Activated naive CD4-positive, alpha-beta T cell treated with anti-CD3 and anti-CD28 coated beads, Interleukin-2, amount 50 U/mL, for 72 hours (primary cell): ENCODE measurements at places on chromosomes 2 and 18.

- no peak for DNase-seq
Observed at GRCh38 chr2:127217470-127218325, 2.4 kb downstream of the CYP27C1 start.

DNA sequence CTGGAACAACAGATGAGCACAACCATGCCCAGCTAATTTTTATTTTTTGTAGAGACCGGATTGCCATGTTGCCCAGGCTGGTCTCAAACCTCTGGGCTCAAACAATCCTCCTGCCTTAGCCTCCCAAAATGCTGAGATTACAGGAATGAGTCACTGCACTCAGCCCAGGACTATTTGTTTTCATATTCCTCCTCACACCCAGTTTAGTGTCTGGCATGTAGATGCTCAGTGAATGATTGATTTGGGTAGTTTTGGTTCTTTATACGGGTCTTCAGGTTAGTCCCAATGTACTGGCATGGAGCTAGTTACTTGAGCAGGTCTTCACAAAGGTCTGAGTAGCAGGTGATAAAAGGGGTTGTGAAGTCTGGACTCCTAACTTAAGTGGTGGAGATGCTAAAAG lies 6.2 kb downstream of the EIF2B4 start:
- DNase-seq, result no peak

- no peak for DNase-seq
Observed at GRCh38 chr18:41576643-41577042, 378.4 kb upstream of the PIK3C3 start.

- no peak for DNase-seq
Observed at GRCh38 chr2:181684454-181685149, 4.3 kb upstream of the NEUROD1 start.

- DNase-seq, result no peak
Observed at GRCh38 chr2:95306336-95306895, 9.3 kb downstream of the KCNIP3 start.

GRCh38 chr18:58091099-58091611 lies 47.1 kb downstream of the NEDD4L start:
- DNase-seq, result no peak

- no peak for DNase-seq
Observed at GRCh38 chr2:80300346-80300745, 4.2 kb downstream of the LRRTM1 start.

DNA sequence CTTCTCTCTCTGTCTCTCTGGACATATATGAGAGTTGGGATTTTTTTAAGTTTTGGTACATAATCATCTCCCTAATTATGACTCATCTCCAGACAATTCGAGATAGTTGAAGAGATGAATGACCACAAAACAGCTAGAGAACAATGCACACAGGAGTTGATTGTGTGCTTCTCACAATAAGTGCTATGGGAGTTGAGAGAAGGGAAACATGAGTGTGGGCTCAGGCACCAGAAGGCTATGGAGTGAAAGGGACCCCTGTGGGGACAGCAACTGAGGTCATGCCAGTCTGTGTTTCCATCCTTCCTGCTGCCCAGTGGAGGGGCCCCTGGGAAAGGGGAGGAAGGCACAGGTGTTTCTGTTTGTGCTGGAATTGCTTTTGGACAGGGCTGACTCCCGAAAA lies 6.5 kb upstream of the YWHAQ start:
- no peak for DNase-seq

GRCh38 chr18:48638896-48639771 lies 100.3 kb downstream of the CTIF start:
- no peak for DNase-seq

GRCh38 chr2:208579678-208580077 lies 173.1 kb downstream of the PTH2R start:
- DNase-seq, result no peak

DNA sequence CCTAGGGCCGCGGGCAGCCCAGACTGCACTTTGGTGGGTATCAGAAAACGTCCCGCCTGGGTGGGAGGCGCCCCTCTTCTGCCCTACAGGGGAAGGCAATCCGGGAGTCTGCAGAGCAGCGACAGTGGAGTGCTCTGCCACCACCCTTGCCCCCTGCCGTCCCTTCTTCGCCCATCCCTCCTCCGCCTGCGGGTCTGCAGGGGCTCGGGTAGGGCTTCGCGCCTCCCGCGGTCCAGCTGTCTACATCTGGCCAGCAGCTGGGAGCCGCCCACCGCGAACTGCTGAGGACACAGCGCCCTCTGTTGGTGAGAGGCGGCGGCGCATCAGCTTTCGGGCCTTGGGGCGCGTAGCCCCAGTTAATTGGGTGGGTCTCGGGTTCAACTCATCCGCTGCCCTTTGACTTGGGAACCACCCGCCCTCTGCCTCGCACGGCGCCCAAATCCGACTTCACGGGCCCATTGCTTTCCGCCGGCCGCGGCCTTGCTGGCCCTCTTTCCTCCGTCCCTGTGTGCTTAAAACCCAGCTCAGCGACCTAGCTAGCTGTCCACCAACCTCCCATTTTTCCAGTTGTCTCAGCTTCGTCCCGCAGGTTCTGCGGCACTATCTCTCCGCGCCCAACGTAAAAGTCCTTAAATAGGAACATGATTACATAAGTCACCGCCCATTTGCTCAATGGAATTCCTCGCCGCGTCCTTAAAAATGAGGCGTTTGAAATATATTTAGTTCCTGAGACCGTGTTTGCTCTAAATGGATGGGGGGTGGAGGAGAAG lies 17.6 kb downstream of the WNT10A start:
- peak; percentile 80 for DNase-seq

DNA sequence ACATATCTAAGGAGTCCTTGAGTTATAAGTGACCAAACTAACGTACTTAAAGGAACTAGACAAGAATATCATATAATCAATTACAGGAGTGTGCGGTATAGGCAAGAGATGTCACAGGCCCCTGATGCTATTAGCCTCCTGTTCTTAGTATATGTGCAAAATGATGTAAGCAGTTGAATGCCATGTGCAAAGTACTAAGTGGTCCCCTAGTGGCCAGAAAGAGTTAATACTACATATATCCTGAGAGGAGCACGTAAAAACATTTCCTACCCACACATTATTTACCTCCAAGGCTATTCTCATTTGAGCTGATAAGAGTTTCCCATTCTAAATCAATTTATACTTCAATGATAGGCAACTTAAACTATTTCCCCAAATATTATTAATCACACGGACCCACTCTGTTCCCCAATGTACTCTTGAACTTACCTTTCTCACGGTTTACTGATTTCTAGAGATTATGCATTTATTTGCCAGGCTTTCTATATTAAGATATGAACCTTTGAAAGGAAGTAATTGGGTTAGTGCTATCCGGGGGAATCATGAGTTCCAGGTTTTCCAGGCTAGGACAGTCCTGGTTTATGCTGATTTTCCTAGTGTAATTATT lies 158.0 kb upstream of the KLHL14 start:
- DNase-seq, result no peak

DNA sequence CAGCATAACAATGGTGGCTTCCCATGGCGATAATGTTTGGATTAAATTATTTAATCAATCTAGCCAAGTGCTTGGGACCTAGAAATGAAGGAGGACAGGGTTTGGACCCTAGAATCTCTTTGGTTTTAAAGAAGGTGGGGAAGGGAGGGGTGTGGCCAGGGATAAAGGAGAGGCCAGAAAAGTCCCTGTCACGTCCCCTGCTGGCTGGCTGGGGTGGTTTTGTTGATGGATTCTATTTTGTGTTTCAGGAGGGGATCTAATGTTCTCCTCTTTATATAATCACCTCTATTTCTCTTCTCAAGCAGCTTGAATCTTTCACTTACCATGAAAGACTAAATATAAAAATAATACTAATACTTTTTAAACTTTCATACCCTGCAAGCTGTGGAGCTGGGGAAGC lies 52.6 kb upstream of the GALR1 start:
- no peak for DNase-seq

DNA sequence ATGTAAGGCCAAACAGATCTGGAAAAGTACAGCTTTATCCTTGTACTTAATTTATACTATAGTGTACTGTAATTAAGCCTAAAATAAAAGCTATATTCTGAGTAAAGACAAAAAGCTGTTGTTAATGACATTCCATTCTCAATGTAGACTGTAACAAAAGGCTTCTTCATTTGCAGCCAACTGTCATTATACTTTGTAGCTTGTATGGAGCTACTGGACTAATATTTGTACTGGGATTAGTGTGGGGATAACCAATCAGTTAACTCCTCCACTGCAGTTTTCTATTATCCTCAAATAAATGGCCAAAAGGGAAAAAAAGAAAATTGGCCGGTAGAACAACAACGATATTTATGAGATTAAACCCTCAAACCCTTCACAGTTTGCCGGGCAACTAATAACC lies 66.5 kb downstream of the STK39 start:
- no peak for DNase-seq

GRCh38 chr18:61825386-61825785 lies 67.4 kb downstream of the RNF152 start:
- no peak for DNase-seq

- DNase-seq, result no peak
Observed at GRCh38 chr2:230759481-230760167, 47.0 kb downstream of the CAB39 start.

DNA sequence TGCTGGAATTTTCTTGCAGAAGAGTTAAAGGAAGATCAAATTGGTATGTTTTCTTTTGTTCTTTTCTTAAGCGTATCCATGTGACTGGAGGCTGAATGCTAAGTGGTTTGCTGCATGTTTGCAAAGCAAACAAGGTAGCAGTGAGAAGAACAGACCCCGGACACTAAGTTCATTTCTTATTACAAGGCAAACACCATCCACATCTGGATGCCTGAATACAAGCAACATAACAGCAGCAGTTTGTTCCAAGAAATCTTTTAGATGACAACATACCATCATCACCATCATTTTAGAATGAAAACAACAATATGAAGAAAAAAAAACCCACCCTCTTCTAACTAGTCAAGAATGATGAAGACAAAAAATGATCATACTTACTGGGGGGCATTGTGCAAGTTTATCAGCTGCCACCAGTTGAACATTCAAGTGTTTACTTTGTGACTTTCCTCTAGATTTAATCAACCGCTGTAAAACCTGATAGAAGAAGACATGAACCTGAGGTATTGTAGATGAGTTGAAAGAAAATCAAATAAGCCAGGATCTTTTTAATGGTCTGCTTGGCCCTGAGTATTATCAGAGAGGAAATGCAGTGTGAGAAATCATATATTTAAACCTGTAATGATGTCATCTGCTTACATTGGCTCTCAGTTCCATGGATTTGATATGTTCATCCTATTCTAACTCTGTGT lies 25.0 kb upstream of the ARL5A start:
- DNase-seq, result no peak

GRCh38 chr2:16281451-16282335 lies 341.3 kb downstream of the MYCN start:
- no peak for DNase-seq

DNA sequence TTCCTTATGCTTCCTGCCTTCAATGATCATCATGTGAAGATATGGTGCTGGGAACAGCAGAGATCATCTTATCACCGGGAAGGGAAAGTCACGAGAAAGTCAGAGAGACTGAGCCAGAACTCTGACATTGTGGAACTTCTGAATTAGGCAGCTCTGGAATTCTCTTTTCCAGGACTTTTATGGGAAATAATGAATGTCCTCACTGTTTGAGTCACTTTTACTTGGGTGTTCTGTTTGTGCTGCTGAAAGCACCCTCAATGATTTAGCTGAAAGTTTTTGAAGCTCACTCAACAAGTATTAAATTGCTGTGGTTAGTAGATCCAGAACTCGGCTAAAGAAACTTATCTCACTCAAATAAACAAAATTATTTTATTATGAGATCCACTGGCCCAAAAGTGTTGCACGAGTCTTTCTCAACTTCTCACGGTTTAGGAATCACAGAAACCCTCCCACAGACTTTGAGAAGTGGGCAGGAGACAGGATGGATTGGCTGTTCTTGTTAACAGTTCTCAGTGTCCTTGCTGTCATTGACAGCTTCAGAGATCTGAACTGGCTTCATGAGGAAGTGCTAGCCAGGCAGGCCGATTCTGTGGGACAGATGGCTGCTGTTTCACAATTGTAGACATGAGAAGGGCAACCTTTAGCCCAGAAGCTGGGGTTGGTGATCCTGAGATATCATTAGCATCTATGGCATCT lies 26.4 kb upstream of the ATRAID start:
- DNase-seq, result no peak

DNA sequence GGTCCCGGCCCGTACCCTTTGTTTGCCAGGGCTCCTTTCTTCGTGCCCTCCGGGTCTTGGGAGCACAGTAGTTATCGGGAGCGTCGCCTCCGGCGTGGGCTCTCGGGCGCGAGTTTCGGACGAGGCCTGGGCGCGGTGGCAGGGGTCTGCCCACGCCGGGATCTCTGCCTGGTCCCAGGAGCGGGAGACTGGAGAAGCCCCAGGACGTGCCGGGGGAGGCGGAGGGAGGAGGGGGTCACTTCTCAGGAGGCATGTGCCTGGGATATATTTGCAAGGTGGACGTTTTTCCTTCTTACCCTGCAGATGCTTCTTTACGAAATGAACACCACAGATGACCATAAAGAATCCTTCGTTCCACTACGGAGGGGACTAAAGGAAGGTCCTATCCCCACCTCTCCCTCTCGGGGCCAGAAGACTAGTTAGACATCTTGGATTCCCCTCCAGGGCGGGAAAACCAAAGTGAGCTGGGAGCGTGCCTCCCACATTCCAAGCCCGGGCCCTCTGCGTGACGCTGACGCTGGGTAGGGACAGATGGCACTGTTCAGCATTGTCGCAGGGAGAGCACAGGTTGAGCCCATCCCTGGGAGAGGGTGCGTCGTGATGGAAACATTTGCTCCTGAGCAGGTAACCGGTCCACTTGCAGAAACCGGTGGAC lies 483 bp upstream of the FHL2 start:
- no peak for DNase-seq

DNA sequence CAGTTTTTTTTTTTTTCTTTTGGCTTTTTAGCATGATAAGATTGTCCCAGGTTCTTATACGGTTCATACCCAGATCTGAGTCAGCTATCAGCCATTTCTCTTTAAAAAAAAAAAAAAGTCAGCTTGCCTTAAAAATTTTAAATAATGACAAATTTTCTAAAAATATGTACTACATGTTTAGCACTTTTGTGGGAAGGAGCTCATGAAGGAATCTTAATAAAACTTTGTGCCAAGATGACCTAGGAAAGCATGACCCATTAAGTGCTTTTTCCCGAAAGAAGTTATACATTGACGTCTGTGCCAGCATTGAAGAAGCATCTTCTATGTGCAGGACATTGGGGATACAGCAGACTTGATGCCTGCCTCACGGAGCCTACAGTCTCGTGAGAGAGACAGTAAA lies 4.5 kb upstream of the RBMS1 start:
- no peak for DNase-seq

DNA sequence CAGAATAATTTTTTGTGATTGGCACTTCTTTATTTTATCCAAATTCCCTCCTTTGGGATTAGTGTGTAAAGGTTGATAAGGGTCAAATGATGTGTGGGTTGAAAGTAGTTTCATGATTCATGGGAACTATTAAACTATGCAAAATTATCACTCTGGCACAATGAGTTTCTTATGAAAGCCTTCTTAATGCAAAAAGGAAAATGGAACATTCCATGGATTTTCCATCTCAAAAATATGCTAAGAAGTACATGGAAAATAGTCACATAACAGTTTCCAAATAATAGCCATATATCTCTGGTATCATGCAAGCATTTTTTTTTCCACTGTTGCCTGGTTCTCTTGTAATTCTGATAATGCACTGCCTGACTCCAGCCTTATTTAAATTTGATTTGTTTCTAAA lies 639.7 kb downstream of the NR4A2 start:
- DNase-seq, result no peak
